Hepatocyte (in vitro differentiated cells): ENCODE measurements at places on chromosomes 4 and X. TPM values are rescaled to one million over a fixed set of nuclear protein-coding genes. Genes with fewer than 3 reads are reported as not detected.

- H3K36me3 ChIP-seq, result no peaks in the 10 kb centered on the region
- no peak overlapping the region for H3K27ac ChIP-seq
These were observed 16.0 kb upstream of the VSIG1 start for GRCh38 chrX:108028854-108029253.

The TMPRSS11F gene
- 0.50 TPM in 1 of 2 replicates, not detected in the other for polyA plus RNA-seq

DNA sequence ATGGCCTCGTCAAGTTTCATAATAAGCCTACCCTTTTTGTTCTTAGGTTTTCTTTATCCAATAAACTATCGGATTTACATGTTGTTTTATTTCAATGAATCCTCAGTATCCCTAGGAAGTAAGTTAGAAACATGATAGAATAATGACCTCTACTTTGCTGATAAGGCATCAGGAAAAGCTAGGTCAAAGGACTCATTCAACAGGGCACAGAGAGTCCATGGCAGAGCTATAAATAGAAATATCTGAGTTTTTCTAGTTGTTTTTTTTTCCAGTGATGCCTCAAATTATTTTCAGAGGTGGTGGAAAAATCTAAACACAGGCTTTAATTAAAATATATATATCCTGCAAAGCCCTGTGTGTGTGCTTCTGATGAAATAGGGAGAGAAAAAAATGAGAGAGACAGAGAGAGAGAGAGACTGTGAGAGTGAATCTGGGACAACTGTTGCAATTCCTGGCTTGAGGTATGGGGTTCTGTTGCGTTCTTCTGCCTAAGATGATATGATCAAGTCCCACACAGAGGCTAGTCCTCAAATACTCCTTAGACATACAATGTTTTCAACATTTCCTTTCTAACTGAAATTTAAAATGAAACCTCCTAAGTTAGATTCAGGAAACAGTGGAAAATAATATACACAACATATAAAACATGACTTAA is 139.9 kb downstream of the HDX start:
- H3K4me3 ChIP-seq, result no peak overlapping the region
- no peaks in the 10 kb centered on the region for H3K4me1 ChIP-seq
- H3K27me3 ChIP-seq, result no peaks in the 10 kb centered on the region
- peak; percentile 6 for DNase-seq
- peak overlapping the region; percentile 23 for H3K27ac ChIP-seq

DNA sequence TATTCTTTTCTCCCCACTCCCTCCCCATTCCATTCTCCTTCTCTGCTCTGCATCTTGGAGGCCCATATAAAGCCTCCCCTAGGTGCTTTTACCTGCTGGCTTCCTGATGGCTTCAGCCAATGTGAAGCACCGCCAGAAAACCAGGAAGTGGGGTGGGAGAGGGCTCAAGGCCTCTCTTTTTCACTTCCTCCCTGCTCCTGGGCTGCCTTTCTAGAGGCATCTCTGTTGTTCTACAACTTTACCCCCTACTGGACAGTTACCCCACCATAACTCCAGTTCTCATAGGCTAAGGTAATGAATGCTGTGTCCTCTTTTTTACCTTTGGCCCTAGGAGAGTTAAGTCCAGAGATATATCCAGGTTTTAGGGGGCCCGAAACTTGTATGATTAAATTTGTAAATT is 62.4 kb upstream of the PPARGC1A start:
- H3K27ac ChIP-seq, result no peak overlapping the region
- no peak overlapping the region for H3K4me3 ChIP-seq
- H3K36me3 ChIP-seq, result no peaks in the 10 kb centered on the region
- H3K4me1 ChIP-seq, result no peaks in the 10 kb centered on the region
- H3K27me3 ChIP-seq, result no peaks in the 10 kb centered on the region
- DNase-seq, result no peak
